AG09319 (cell line): ENCODE measurements at places on chromosomes 2 and 18.

DNA sequence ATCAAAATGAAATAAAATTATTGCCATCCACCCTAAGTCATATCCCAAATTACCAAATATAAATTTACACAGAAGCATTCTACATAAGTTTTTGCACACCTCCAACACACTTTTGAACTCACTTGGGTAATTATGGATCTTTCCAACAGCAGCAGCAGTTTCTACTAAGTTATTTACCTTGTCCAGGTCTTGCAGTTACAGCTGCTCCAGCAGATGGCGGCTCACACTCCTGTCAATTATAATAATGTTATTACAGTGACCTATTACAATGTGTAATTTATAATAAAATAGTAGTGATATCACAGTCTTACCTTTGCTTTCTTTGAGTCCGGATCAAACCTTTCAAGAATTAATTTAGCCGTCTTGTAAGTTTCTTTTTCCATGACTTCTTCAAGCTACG lies 37.9 kb downstream of the LNPK start:
- DNase-seq = no peak

DNA sequence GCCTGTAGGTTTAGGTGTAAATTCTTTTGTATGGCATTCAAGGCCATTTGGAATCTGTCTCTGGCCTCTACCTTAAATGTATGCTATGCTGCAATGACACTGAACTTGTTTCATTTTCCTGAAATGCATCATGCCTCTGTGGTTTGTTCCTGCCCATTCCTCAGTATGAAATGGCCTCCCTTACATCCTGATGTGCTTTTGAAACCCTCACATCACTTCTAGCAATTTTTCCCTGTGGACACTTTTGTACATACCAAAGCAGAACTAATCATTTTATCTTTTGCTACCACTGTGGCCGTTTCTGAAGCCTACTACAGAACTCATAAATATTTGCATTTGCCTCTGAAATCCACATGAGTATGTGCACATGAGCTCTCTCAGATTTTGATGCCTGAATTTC lies 557.2 kb downstream of the ERBB4 start:
- no peak for DNase-seq

- DNase-seq = no peak
Observed at GRCh38 chr2:33322612-33323011, 153.8 kb upstream of the RASGRP3 start.

GRCh38 chr2:196046123-196046917 lies 22.3 kb downstream of the DNAH7 start:
- DNase-seq = no peak

GRCh38 chr18:80205294-80205693 lies 42.0 kb downstream of the PARD6G start:
- no peak for DNase-seq

DNA sequence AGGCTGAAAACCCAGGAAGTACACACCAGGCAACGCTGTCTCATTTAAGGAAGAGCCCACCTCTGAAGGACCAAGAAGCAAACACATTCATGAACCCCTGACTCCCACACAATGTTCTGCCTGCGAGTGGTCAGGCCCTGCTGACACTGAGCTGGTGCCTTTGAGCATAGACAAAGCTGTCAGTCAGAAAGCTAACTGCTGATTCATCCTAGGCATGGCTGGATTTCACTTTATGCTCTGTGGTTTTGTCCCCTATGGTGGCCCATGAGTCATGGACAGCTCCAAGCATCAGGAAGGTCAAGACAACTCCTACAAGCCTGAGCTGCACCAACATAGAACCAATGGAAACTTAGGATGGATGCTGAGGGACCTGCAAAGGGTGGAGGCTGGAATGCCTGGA lies 78.9 kb downstream of the UXS1 start:
- no peak for DNase-seq
